HS-5 (cell line): ENCODE measurements at places on chromosomes 1 and 21.
A peak's percentile ranks its signal among the peaks of the same experiment; 100 is the strongest.

- no peak for DNase-seq
Observed at GRCh38 chr1:2592672-2593071, 6.1 kb downstream of the PRXL2B start.

- no peak for DNase-seq
Observed at GRCh38 chr1:66012106-66012784, 219.6 kb downstream of the PDE4B start.

GRCh38 chr21:39601187-39601928, 11.4 kb upstream of the B3GALT5 start:
- DNase-seq: no peak

DNA sequence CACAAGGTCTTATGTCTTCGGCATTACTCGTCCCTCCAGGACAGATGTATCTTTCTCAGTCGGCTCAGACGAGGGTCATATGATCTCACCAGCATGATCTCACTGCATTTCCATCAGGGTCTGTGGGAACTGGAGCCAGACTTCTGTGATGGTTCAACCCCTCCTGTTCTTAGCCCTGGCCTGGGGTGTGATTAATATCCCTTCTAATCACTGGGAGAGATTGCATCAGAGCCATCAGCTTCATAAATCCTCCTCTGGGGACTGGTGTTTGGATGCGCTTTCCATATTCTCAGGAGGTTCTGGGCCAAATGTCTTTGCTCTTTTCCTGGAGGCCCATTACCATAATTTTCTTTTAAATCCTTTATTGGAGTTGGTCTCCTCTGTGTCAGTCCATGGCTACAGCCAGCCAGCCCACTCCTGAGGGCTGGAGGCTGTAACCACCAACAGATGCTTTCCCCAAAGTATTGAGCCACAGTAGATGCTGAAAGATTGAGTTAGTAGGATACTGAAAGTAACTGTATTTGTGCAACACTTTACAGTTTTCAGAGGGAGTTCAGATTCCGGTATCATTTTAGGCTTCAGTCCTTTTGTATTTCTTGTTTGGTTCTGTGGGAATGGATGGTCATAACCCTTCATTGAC, 20.0 kb downstream of the CACNA1E start:
- DNase-seq: no peak

- no peak for DNase-seq
Observed at GRCh38 chr1:232109391-232109790, 482.8 kb downstream of the DISC1 start.

DNA sequence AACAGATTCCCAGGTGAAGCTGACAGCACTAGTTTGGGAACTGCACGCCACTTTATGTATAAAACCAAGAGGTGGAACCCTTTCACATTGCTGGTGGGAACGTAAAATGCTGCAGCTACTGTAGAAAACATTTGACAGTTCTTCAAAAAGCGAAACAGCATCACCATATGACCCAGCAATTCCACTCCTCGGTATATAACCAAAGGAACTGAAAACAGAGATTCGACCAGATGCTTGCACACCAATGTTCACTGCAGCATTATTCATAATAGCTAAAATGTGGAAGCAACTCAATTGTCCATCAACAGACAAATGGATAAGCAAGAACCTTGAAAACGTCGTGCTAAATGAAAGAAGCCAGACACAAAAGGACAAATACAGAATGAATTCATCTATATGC, 17.5 kb downstream of the RSPH1 start:
- no peak for DNase-seq

DNA sequence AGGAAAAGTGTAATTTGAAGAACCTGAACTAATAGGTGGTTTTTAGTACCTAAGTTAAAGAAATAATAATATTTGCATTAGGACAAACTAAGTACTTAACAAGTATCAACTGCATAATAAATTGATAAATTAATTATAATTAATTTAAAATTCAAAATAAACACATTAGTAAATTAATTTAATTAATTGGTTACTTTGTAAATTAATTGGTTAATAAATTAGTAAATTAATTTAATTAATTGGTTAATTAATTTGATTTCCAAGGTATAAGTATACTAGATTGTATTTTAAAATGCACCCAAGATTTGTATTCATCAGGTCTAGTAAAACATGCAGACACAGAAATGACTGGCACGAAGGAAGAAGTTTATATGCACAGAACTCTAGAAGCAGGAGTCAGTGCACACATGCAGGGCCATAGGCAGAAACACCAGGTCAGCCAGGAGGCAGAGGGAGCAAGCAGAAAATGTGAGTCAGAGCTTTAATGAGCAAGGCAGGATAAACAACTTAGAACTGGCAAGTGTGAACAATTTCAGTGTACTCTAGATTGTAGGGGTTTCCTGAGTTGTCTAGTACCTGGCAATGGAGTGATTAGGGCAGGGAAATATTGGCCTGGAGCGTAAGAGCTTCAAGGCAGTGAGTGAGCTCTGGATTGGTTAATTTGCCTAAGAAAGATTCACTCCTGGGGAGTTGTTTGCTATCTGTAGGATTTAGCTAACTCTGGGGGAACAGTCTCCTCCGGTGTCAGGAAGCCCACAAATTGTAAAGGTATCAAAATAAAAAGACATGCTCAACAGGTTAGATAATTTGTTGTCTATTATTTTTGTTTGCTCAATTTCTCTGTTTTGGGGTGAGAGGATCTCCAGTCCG, 665.7 kb downstream of the MRPL39 start:
- DNase-seq: no peak

DNA sequence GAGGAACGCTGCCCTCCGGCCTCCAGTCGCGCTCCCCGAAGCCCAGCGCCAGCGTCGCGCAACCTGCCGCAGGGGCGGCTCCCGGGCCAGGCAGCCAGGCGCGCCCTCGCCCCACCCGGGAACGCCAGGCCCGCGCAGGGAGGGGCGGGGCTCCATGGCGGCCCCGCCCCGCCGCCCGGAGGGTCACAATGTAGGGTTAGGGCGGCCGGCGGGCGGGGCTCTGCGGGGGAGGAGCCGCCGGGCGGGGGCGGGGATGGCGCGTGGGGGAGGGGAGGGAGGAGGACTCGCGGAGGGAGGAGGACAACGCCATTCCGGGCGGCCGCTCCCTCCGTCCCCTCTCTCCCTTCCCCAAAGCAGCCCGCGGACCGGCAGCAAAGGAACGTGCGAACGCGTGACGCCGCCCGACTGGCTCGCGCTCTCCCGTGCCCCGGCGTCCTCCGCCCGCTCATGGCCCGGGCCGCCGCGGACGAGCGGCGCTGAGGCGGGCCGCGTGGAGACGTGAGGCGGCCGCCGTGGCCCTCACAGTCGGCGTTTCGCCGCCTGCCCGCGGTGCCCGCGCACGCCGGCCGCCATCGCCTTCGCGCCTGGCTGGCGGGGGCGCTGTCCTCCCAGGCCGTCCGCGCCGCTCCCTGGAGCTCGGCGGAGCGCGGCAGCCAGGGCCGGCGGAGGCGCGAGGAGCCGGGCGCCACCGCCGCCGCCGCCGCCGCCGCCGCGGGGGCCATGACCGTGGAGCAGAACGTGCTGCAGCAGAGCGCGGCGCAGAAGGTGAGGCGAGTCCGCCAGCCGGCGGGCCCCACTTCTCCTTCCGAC, at the start of gene USP25:
Gene USP25 (plus strand): TSS at position 309 of the 810 bp plus-strand sequence. CDS start 412 bp downstream, at position 721.
- no peak for DNase-seq

DNA sequence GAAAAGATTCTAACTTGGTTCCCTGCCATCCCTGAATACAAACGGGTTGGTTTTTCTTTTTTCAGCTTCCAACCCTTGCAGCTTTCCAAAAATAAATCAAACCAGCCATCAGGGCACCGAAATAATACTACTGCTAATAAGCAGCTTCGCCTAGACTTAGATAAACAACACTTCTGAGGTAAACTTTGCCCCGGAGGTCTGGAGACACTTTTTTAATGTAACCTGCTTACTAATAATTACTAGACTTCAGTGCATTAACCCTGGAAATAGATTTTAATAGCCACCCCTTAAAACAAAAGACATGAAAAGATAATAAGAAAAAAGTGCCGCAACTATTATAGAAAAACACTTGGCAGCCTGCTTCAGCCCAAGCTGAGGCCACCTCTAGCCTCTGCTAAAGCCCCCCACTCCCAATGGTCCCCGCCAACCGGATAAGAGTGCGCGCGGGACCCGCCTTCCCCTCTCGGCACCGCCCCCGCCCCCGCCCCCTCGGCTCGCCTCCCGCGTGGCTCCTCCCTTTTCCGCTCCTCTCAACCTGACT, 405 bp upstream of the GADD45A start:
- DNase-seq: no peak

DNA sequence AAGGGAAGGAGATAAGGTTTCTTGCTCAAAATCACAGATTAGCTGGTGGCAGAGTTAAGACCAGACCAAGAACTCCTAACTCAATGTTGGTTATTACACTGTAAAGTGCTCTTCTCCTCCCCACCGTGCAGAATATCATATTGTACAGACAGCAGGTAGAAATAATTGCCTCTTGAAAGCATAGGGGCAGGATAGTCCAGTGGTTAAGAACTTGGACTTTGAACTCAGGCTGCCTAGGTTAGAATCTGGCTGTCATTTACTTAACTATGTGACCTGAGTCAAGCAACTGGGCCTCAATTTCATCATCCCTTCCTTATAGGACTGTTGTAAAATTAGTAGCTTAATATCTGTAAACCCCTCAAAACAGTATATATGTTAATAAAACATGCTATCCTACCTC, 114.9 kb upstream of the HIVEP3 start:
- no peak for DNase-seq

GRCh38 chr1:36175137-36176095, 19.5 kb downstream of the MAP7D1 start:
- no peak for DNase-seq

DNA sequence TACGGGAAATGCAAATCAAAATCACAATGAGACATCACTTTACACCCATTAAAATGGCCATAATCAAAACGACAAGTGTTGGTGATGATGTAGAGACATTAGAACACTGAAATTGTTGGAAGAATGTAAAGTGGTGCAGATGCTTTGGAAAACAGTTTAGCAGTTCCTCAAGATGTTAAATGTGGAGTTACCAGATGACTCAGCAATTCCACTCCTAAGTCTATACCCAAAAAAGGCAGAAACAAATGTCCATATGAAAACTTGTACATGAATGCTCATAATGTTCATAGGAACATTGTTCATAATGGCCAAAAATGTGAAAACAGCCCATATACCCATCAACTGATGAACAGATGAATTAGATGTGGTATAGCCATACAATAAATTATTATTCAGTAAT, 267.4 kb downstream of the KCNH1 start:
- DNase-seq: no peak

DNA sequence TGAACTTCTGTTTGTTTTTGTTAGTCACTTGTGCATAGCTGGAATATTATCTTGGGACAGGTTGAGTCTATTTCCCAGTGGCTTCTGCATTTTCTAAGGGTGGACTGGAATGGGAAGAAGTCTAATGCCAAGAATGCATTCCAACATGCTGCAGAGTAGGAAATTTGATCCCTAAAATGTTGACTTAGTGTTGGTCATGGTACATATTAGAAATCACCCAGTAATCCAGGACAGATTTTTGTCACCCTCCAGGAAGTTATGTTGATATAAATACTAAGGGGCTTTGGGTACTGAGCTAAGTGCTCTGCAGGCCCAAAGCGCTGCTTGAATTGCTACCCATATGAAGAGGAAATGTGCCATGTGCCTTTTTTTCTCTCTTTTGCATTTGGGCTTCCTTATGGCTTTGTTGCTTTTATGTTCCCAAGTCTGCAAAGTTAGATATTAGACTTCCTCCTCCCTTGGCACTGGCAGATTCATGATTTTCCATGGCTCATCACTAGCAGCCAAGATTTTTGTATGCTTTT, 10.0 kb downstream of the ARID1A start:
- peak; percentile 78 for DNase-seq

DNA sequence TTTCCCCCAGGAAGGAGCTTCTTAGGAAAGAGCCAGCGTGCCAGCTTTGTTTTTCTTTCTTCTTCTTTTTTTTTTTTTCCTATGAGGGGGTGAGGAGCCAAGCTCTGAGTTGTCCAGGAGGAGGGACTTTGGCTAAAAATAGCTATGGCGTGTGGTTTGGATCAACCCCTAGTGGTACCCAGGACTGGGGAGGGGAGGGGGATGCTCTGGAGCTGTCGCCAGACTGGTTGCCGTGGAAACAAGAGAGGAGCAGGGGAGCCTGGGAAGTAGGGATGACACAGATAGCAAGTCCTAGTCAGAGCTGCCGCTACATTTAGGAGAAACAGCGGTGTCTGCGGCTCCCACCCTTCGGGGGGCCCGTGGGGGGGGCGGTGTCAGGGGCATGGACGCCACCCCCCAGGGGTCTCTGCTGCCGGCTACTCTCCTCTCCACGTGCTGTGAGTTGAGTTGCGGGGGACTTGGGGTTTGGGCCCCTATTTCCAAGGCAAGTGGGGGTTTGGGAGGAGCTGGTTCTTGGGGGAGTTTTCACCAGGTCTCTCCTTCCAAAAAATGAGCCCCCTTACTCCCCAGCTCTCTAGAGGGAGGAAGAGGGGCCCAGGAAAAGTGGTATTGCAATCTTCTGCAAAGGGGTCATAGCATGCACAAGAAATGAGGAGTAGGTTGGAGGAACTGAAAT, at the start of gene KCNJ9:
Gene KCNJ9 (plus strand): TSS at position 278 of the 676 bp plus-strand sequence. CDS start 2,493 bp downstream, outside the sequence.
- DNase-seq: no peak

DNA sequence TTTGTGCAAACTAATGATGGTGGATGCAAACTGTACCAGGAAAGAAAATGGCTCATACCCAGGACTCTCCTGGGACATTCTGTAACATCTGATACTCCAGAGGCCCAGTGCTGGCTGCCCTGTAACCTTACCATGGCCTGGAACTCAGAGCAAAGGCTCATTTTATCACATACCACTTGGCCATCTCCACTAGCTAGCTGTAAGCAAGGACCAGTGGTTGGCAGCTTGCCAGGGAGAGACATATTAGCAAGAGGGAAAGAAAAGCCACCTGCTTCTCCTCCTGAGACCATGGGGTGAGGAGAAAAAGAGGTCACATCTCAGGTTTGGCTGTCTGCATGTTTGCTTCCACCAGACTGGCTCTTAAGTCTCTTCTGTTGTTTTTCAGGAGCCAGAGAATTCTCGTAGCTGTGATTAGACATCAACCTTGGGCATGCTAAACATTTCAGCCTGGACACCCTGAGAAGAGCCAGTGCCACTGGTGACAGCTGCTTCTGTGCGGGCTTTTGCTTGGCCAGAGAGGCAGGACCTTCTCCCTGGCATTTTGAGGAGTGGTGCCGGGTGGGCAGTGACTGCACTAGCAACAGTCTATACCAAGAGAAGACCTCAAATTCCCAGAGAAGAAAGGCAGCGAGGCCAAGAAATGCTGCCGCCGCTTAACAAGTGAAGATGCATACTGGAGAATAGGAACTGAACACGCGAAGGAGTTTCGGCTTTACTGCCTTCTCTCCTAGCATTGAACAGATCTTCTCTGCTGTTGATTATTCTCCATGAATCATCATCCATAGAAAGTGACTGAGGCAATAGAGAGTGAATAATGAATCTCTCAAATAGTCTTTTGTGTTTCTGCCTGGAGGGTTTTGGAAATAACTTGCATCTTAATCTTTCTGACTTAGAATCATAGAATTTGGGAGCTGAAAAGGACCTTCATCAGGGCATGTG, 6.7 kb upstream of the INKA2 start:
- no peak for DNase-seq
